ENCODE measurements at places on chromosomes 5 and 9.

DNA sequence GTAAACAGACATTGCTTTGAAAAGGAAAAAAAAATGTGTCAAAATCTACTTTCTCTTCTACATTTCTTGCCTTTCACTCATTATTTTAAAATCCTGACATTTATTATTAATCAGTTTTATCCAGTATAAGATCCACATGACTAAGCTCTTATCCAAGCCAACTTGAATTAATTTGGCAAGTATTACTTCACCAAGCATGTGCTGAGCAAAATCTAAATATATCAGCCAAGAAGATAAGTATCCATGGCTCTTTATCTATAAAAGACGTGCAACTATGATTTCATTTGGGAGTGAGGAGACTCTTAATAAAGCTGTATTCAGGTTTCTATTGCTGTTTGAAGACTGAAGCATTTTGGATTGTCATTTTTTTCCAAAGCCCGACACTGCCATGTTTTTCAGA lies 221.3 kb downstream of the TRIM36 start:
- DNase-seq = no peak

GRCh38 chr5:137831105-137831504 lies 36.6 kb upstream of the MYOT start:
- DNase-seq = no peak

- no peak for DNase-seq
Observed at GRCh38 chr9:136172412-136173079, 32.4 kb downstream of the LHX3 start.

GRCh38 chr9:76591256-76591950 lies 132.4 kb downstream of the GCNT1 start:
- DNase-seq = peak; percentile 47

- DNase-seq = no peak
Observed at GRCh38 chr9:72334658-72335337, 30.2 kb downstream of the ZFAND5 start.

DNA sequence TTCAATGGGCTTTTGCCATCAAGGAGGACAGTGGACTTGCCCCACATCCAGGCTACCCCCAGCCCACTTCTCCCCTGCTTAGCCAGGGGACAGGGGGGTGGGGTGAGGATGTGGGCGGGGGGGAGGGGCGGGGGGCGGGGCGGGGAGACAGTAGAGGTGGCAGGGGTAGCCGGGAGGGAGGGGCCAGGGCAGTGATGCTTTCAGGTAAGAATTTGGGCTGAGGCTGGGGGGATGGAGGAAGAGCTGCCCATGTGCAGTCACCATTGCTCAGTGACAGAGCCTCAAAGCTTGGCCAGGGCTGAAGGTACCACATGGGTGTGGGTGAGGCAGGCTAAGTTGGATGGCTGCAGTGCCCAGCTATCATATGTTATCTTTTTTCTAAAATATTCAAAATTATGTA lies 40.7 kb upstream of the HNRNPA0 start:
- no peak for DNase-seq

DNA sequence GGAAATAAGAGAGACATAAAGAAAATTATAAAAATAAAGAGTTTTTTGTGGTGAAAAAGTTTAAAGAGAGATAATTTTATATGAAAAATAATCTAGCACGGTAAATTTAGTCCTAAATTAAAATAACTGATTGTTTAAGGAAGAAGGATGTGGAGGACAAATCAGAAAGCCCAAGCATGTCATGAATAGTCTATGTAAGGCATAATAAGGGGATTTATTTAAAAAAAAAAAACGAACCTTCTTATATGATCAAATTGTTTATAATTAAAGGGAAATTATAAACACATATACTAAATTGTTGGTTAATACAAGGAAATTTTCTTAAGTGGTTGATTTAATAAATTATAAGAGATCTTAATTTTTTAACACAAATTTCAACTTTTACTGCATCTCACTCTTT lies 551.8 kb upstream of the TYRP1 start:
- no peak for DNase-seq

DNA sequence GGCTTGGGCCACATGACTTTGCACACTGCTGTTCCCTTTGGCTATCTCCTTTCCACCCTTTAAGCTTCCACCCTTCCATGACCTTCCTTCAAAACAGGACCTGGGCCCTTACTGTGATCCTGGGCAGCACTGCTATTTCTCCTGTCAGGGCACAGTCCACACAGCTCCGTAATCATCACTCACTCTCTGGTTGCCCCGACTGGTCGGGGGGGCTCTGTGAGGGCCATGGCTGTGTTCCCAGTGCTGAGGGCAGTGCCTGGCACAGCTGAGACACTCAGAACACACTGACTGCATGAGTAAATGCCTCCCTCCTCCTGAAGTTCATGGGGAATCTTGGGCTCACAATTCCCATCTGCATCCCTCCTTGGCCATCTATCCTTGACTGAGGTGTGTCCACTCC lies 12.2 kb downstream of the TRAF1 start:
- DNase-seq = no peak

GRCh38 chr9:124870723-124871122 lies 8.8 kb downstream of the ARPC5L start:
- no peak for DNase-seq

- DNase-seq = no peak
Observed at GRCh38 chr5:109882546-109882945, 192.8 kb downstream of the MAN2A1 start.

- no peak for DNase-seq
Observed at GRCh38 chr5:107815109-107815508, 144.4 kb upstream of the EFNA5 start.

DNA sequence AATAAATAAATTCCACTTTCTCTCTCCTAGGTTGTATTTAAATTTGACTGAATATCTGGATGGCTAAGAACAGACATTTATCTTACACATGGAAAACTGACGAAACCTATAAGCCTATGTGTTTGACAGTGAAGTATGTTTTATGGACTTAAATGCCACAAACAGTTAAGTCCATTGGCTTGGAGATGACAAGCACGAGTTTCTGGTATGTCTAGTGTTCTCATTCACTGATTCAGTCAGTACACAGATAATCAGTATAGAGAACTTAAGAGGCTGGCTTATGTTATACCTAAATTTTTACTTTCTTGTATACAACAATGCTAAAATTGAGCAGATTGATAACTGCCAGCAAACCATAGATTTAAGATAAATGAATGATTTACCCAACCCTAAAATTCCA lies 38.9 kb downstream of the SNAPC3 start:
- DNase-seq = no peak

GRCh38 chr5:81761270-81761669 lies 10.4 kb upstream of the SSBP2 start:
- DNase-seq = no peak

DNA sequence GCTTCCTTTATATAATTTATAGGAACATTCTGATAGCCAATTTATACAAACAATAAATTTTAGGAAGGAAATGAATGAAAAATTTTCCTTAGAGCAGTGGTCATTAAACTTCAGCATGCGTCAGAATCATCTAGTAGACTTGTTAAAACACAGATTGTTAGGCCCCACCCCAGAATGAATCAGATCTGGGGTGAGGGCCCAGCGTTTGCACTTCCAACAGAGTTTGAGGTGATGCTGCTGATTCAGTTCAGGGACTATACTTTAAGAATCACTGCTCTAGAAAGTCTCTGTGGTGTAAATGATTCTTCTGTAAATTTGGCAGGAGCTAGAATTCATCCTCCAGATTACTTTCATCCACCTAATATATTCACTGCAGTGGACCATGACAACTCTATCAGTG lies 80.4 kb downstream of the SLC12A2 start:
- DNase-seq = no peak

DNA sequence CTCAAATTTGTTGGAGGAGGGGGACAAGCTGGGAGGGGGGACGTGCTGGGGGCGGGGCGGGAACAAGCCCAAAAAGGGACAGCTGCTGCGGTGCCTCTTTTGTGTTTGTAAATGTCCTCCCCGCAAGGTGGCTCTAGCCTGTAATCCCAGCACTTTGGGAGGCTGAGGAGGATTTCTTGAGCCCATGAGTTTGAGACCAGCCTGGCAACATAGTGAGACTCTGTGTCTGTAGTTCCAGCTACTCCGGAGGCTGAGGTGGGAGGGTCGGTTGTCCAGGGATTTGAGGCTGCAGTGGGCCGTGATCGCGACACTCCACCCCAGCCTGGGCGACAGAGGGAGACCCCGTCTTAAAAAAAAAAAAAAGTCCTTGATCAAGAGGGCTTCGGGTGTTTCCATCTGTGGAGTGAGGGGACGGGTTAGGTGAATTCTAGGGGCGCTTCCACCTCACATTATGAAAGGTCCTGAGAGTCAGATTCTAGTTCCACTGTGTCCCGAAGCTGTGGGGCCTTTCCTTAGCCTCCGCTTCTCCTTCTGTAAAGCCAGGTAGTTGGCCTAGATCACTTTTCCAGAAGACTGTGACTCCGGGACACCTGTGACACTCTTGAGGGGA lies 779 bp upstream of the CTNNA1 start:
- DNase-seq = no peak

GRCh38 chr5:73380041-73380440 lies 68.5 kb downstream of the FOXD1 start:
- no peak for DNase-seq
